ENCODE measurements at places on chromosomes 13 and 19.
A peak's percentile ranks its signal among the peaks of the same experiment; 100 is the strongest.

- no peak for DNase-seq
These were observed 3.0 kb downstream of the LENG8 start for GRCh38 chr19:54451997-54452396.

DNA sequence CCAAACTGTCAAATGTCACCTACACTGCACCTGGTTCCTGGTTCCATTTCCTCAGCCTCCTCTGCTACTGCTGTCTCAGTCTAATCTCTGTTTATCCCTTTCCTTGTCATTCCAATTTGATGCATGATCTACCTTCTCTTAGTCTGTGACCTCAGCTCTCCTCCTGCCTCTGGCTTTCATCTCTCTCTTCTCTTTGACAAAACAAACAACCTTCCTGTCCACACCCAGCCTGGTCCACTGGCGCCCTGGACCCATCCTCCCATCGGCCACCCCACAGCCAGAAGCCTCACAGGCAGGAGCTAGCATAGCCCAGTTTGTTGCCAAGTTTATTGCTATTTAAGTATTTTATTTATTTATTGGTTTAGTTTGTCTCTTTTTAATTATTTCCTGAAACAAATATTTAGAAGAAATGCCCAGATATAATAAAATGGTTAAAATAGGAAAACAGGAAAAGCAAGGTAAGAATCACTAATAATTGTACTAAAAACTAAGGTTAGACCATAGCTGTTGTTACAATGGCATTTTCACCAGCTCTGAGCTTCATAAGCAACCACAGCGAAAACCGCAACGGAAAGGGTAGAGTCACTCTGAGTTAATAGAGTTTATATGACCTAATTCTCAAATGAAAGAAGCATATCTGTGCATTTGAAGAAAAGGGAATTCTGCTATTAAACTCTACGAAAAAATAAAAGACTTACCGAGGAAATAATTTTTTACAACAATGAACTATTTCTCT lies 68.6 kb downstream of the EFNB2 start:
- no peak for DNase-seq

DNA sequence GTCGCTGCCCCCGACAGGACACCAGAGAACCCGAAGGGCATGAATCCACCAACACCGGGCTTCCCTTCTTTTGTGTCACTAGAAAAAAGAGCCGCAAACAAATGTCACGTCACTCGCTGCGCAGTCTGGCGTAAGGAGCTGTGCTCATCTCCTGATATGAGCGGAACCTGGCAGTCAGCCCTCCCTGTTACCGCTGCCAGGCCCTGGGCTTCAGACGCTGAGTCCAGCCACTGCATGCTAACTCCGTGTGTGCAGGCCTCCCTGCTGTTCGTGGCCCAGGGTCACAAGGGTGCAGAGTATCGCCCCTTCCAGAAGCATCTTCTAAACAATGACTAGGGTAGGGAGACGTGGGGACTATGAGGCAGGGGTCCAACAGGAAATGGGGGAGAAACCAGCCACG lies 71.3 kb downstream of the SLC7A1 start:
- DNase-seq: no peak

DNA sequence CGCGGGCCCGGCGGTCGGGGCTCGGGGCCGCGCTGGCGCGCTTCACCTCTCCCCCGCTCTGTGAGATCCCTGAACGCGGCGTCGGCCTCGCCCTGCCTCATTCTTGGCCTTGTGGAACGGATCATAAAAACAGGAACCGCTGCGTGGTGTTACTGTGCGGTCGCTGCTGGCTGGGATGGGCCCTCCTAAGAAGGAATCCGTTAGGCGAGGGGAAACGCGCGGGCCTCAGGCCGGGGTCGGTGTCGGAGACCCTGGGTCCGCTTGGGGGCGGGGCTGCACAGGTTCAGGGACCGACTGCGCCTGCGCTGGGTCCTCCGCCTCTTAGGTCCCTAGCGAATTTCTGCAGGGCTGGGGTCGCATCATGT lies 381 bp downstream of the CKAP2 start:
- peak; percentile 33 for DNase-seq

- no peak for DNase-seq
These were observed 23.0 kb upstream of the NDFIP2 start for GRCh38 chr13:79457948-79458347.

DNA sequence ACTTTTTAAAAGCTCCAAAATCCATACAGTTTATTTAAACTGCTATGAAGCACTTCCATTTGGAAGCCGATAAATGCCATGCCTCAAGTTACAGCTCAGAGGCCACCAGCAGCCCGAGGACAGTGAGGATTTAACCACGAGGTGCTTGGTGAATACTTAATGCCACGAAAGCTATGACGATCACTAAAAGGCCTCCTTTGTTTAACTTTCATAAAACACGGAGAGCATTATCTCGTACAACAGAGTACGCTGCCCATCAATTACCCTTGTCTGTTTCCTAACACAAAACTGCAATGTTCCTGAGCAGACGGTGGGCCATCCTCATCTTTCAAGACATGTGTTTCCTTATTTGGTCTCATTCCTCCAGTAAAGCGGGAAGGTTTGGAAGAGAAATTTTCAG lies 58.4 kb downstream of the PEPD start:
- no peak for DNase-seq

GRCh38 chr13:40609972-40610726 lies 56.3 kb downstream of the FOXO1 start:
- no peak for DNase-seq

DNA sequence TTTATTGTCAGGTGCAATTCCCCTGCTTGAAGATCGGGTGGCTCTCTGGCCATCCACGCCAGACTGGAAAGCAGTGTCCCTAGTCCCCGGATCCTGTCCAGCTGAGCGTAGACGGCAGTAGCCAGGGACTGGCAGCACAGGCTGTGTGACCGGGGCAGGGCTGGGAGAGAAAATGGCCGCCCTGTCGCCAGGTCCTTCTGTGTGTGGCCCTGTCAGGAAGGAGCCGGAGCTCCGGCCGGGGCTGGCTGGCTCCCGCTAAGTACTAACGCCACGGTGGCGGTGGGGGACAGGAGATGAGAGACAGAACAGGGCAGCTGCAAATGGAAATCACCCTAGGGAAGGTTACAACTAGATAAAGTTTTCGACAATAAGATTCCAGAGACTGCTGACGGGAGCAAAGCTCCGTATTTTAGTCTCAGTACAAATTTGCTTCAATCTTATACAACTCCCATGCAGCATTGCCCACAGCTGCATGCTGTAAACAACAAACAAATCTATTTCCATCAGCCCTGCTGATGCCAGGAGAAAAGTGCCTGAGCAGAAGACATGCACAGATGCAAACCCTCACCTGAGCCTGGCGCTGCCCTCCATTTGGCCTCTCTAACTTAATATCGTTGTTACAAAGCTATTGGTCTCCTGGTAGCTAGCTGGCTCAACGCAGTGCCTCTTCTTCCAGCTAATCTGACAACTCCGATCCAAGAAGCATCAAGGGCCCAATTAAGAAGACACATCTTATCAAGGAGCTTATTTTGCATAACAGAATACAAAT lies 253.0 kb downstream of the TSHZ3 start:
- no peak for DNase-seq

DNA sequence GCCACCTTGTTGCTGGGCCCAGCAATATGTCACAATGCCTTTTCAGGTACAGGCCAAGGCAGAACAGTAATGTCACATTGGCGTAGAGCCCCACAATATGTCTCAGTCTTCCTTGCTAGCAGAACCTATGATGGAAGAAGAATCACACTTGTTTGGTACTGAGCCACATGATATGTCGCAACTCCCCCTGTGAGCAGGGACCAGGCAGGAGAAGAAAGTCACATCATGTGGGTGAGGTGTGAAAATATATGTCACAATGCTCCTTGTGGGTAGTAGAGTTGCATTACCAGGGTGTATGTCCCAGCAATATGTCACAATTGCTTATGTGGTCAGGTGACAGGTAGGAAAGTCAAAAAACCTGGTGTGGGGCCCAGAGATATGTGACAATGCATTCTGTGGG lies 7.1 kb upstream of the ZNF91 start:
- no peak for DNase-seq

DNA sequence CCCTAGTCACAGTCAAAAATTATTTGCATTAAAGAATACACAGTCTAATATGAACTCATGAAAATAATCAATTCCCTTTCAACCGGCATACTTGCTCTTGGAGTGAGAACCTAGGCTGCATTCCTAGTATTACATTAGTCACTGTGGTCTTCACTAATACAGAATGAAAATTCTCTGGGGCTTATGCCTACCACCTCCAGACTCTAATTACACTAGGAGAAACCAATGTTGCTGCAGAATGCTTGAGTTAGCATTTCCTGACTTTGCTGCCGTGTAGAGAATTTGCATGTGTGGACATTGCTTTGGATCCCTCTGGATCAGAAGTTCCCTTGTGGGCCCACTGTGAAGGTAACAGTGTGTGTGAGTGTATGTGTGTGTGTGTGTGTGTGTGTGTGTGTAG lies 87.8 kb downstream of the CCNA1 start:
- DNase-seq: no peak

DNA sequence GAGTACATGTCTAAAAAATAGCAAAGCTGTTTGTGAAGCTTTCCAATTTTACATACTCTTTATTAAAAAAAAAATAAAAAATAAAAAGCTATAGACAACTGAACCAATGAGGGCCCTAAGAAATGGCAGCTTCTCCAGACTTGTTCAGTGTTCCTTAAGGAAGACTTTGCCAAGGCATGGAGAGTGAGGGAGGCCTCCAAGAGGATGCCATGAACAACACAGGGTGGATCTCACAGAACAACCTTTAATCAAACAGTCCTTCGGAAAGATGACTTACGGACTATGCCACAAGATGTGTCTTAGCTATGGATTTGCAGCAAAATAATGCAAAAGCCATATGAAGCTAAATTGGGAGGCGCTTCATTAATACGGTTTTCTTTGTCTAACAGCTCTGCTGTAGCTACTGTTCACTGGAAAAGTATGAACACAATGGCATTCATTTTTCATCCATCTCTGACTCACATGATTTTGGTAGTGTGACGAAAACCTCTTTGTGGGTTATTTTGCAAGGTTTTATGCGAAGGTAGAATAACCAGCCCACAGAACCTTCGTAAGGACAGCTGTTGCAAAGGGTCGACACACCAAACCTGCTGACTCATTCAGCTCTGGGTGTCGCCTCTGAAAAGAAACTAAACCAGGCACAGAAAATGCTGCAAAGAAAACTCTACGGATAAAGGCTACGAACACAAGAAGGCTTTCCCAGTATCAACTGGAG lies 27.7 kb downstream of the EFNB2 start:
- DNase-seq: no peak

GRCh38 chr19:44684892-44685863 lies 13.8 kb upstream of the CEACAM16 start:
- no peak for DNase-seq

- DNase-seq: no peak
These were observed 31.2 kb upstream of the DGKH start for GRCh38 chr13:42017264-42017663.

- DNase-seq: no peak
These were observed 10.5 kb upstream of the CDC16 start for GRCh38 chr13:114224201-114224600.

DNA sequence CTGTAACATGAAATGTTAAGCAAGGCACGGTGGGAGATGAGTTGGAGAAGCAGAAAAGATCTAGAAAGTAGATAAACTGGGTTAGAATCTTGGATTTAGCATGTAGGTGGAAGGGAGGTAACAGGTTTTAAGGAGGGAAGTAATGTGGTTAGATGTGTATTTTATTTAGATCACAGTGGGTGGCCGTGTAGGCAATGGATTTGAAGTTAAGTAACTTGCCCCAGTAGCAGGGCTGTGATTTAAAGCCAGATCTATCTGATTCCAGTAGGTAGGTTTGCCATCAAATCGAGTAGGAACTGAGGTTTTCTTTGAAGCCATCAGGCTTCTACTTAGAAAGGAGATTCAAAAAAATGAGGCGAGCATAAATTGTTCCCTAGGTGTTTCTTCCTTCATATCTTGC lies 50.6 kb upstream of the IL17D start:
- DNase-seq: no peak

DNA sequence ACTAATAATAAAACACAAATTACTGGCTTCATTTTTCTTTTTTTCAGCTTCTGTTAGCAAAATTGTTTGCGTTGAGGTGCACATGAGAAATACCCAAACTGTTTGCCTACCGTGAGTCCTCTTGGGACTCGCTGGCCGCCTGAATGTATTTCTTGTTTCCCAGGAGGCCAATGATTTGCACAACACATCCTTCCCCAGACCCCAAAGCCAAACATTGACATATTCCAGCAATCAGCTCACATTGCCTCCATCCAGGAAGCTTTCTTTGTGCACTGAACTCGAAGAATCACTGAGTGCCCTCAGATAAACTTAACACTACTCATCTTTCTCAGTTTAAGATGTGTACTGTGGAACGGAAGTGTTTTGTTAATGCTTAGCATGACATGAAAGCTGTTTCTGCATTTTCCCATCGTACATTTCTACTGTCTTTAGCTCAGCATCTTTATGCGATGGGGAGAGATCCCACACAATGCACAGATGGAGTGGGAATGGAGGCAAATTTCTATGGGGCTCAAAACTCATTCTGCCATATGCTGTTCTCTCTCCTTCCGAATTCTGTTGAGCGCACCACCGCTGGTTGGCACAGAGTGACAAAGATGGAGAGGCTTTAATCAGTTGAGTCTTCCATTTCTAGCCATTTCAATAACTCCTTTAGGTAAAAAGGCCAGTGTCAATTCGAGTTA lies 399.5 kb downstream of the RFC3 start:
- DNase-seq: no peak

DNA sequence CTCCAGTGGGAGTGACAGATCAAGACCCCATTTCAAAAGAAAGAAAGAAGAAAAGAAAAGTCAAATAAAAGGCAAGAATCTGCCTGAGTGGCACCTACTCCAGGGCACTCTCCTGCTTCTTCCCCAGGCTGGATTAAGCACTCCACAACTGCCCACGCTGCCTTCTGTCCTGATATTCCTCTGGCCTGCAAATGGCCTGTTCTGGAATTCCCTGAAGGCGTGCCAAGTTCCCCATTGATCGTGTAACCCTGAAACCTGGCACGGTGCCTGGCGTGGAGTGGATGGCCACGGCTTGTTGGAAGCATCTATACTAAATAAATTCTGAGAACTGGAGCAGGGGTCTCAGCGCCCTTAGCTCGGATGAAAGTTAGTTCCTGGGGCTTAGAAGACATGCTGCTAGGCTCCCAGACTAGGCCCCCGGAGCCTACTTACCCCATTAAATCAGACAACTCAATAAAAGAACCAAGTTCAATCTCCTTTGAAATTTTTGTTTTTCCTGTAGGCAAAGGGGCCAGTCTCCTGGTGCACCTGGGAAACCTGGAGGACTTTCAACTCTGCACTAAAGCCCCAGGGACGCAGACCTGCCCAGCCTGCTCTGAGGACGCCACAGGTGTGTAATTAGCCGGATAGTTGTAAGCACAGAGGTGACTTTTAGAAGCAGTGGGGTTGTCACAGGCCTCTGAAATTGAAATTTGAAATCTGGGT lies 21.9 kb downstream of the ANKRD27 start:
- no peak for DNase-seq

- no peak for DNase-seq
These were observed 38.4 kb upstream of the PDCD5 start for GRCh38 chr19:32542477-32543108.

- DNase-seq: no peak
These were observed 16.6 kb downstream of the CHST8 start for GRCh38 chr19:33638167-33639034.

Measured in NCI-H510A (cell line).